ENCODE measurements at places on chromosomes 5 and 9.

GRCh38 chr9:104927216-104927911 lies 591 bp downstream of the ABCA1 start:
- DNase-seq: peak; percentile 54

- no peak for DNase-seq
These were observed 14.3 kb downstream of the FNBP1 start for GRCh38 chr9:130028493-130029222.

- DNase-seq: no peak
These were observed 1.2 kb downstream of the PRRT1B start for GRCh38 chr9:131546336-131547084.

GRCh38 chr9:91847581-91848091 lies 102.4 kb downstream of the ROR2 start:
- no peak for DNase-seq

- no peak for DNase-seq
These were observed 188.2 kb downstream of the CRB2 start for GRCh38 chr9:123544007-123544827.

- DNase-seq: peak; percentile 48
These were observed 65.2 kb downstream of the RAPGEF1 start for GRCh38 chr9:131674425-131675421.

- no peak for DNase-seq
These were observed 359.9 kb upstream of the COX7C start for GRCh38 chr5:86257871-86258270.

DNA sequence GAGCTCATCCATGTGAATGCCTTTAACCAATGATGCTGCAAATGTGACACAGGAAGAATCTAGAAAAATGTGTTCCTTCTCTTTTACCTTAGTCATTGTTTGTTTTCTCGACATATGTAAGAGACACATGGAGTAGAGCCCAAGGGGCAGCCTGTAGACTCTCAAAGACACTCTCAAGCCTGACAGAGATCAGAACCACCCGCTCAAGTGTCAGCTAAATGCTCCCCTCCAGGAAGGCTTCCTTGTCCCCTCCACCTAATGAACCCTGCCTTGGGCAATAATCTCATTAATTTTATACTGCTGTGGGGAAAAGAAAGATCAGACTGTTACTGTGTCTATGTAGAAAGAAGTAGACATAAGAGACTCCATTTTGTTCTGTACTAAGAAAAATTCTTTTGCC lies 157.4 kb downstream of the MUSK start:
- no peak for DNase-seq

All from GM06990 (cell line).